NB4 (cell line): ENCODE measurements at places on chromosomes 2 and 18.

GRCh38 chr18:50494569-50494968 lies 65.3 kb upstream of the MAPK4 start:
- peak; percentile 97 for DNase-seq

DNA sequence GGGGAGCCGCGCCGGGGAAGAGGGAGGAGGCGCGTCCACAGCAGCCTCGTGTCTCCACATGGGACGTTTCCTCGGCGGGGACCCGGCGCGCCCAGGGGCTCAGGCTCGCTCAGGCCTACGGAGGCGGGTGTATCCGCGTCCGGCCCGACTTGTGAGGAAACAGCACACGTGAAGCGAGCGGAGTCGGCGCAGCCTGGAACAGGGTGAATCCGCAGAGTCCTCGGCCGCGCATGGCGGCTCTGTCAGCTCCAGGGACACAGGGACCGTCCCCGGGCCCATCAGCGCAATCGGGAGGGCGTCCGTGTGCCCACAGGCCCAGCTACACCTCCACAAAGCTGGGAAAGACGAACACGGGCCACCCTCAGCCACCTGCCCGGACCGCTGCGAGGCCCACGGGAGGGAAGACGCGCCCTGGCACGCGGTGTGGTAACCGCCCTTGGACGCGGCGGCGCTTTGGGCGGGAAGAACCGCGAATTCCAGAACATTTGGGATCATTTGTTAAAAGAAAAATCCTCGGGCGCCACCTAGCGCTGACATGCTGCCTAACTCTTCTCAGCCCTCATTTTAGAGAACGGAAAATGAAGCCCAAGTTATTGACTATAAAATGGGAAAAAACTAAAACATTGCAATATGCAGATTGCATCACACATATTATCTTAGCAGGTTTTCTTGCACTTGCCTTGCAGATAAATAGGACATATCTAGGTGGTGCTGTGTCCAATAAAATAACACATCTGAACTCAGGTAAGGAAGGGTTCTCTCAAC lies 40.4 kb downstream of the TMEM18 start:
- peak; percentile 58 for DNase-seq

GRCh38 chr18:10499230-10499629 lies 26.6 kb upstream of the NAPG start:
- peak; percentile 87 for DNase-seq

DNA sequence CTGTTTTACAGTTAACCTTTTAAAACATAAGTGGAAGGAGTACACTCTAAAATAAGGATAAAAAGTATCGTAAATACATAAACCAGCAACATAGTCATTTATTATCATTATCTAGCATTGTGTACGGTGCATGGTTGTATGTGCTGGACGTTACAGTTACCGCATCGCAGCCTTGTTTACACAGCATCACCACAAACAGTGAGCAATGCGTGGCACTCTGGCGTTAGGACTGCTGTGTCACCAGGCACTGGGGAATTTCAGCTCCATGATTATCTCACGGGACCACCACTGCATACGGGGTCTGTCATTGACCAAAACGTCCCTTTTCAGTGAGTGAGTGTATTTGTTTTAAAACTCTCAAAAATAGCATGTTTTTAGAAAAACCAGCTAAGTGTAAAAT lies 103.0 kb upstream of the SNTG2 start:
- DNase-seq, result no peak

DNA sequence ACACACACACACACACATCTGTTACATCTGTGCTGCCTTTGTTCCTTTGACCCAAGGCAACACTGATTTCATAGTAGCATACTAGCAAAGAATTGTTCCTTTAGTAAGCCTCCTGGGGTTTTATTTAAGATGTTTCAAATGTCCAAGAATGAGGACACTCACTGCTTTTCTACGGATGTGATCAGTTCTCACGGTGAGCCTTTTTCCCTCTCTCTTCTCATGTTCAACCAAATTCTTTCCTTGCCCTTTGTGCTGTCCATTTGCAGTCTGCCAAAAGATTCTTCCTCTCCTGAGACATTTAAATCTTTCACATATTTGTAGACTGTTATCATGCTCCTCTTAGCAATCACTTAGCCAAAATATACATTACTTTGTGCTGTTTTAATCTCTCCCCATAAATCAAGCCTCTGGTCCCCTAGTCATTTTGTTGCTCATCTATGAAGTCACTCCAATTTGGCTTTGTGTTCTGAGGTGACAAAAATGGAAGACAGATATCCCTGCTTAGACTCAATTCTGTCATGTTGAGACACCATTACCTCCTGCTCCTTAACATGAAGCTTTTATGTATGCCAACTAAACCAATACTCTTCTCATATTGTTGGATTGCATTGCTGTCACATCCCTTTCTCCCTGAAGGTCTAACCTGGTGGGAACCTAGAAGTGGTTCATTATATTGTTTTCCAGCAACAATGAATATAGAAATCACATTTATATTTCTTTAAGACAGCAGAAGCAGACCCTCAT lies 1605.3 kb upstream of the ACVR2A start:
- DNase-seq, result no peak

GRCh38 chr2:216491793-216492596 lies 6.6 kb upstream of the RPL37A start:
- peak; percentile 99 for DNase-seq

- no peak for DNase-seq
Measured at GRCh38 chr18:24937639-24938275, 414.2 kb downstream of the ZNF521 start.

- peak; percentile 48 for DNase-seq
Measured at GRCh38 chr18:77571743-77572142, 322.1 kb downstream of the GALR1 start.

- no peak for DNase-seq
Measured at GRCh38 chr2:217277646-217278398, 418.0 kb upstream of the TNP1 start.

GRCh38 chr18:62301322-62301721 lies 23.8 kb upstream of the TNFRSF11A start:
- no peak for DNase-seq

DNA sequence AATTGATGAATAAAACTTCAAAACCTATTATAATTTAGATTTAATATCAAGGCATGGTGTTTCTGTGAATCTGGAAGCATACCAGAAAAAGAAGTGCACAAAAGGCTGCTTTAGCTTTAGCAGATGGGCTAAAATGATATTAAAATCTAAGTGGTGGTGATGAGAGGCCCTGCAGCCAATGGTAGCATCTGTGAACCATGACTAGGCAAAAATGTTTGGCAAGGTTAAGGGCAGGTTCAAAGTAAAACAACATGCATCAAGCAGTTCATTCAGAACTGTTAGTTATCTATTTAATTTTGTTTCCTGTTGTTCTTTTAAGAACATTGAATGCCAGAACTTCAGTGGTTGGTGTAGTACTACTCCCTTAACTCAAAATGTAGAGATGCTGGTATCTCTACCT lies 1736.9 kb upstream of the CELF4 start:
- DNase-seq, result no peak

GRCh38 chr2:20580690-20581437 lies 70.0 kb downstream of the HS1BP3 start:
- no peak for DNase-seq

DNA sequence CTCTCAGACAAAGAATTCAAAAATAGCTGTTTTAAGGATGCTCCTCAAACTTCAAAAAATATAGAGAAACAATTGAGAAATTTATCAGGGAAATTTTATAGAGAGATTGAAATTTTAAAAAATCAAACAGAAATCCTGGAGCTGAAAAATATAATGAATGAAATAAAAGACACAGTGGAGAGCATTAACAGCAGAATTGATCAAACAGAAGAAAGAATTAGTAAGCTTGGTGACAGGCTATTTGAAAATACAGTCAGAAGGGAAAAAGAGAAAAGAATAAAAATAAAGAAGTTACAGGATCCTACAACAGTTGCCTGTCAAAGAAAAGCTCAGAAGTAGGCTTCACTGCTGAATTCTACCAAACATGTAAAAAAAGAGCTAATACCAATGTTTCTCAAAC lies 293.8 kb upstream of the VWC2L start:
- no peak for DNase-seq

DNA sequence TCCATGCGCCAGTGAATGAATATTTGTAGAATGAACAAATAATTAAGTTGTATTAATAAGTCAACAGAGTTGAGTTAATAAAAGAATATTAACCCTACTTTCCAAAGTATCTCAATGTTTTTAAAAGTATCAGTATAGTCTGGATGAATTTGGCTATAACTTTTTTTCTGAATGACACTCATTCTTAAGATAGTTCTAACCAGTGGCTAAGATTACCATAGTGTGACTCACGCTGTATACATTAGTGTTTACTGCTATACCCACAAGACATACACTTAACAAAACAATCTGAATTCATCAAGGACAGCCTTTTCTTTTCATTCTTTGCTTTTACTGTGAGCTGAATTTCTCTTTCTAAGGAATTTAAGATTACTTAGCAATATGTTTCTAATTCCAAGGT lies 77.0 kb upstream of the PDE1A start:
- no peak for DNase-seq

DNA sequence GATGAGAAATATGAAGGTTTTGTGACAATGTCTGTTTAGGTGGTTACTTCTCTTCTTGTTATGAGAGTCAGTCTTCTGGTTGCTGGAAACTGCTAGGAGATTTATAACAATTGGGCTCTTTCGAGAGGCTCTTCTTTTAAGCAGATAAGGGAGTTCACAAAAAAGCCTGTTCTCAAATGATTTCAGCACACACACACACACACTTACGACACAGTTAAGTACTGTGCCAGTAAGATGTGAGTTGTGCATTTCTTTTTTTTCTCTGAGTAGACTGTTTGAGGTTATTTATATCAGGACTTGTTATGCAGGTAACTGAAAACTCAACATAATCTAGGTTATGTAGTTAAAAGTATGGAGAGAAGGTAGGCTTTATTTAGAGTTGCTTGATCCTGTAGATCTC lies 49.8 kb downstream of the MSH2 start:
- DNase-seq, result peak; percentile 7

DNA sequence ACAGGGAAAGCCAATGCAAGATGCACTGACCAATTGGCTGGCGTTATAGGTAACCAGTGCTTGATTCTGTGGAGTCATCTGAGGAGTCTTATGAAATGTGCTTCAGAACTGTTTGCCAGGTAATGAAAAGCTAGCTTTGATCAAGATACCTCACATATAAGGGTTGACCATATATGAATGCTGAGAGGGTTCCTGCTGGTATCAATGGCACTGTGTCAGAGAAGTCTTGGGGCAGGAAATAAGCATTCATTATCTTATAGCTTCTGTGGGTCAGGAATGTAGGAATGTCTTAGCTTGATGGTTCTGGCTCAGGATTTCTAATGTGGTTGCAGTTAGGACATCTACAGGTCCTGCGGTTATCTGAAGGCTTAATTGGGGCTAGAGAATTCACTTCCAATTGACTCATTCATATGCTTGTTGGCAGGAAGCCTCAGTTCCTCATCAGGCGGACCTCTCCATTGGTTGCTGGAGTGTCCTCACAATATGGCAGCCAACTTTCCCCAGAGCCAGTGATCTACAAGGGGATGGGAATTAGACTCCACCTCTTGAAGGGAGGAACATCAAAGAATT lies 22.1 kb upstream of the TCF7L1 start:
- DNase-seq, result no peak
